CD4-positive, alpha-beta memory T cell (primary cell): ENCODE measurements at places on chromosomes 3 and 15.

GRCh38 chr3:100082714-100083113 lies 31.6 kb downstream of the FILIP1L start:
- no peak for DNase-seq

GRCh38 chr3:140420621-140421357 lies 257.1 kb upstream of the TRIM42 start:
- no peak for DNase-seq

- no peak for DNase-seq
Observed at GRCh38 chr3:155425396-155425795, 131.9 kb upstream of the STRIT1 start.

DNA sequence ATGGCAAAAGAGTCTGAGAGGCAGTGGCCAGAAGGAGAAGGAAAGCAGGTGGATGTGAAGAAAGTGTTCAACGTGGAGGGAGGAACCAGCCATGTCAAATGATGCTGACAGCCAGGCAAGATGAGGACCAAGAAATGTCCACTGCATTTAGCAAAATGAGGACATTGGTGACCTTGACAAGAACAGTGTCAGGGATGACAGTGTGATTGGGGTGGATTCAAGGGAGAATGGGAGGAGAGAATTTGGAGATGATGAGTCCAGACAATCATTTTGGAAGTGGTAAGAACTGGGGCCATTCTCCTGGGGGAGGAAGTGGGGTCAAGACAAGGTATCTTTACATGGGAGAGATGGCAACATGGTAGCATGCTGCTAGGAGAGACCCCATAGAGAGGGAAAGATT lies 47.4 kb downstream of the CPN2 start:
- DNase-seq, result no peak

DNA sequence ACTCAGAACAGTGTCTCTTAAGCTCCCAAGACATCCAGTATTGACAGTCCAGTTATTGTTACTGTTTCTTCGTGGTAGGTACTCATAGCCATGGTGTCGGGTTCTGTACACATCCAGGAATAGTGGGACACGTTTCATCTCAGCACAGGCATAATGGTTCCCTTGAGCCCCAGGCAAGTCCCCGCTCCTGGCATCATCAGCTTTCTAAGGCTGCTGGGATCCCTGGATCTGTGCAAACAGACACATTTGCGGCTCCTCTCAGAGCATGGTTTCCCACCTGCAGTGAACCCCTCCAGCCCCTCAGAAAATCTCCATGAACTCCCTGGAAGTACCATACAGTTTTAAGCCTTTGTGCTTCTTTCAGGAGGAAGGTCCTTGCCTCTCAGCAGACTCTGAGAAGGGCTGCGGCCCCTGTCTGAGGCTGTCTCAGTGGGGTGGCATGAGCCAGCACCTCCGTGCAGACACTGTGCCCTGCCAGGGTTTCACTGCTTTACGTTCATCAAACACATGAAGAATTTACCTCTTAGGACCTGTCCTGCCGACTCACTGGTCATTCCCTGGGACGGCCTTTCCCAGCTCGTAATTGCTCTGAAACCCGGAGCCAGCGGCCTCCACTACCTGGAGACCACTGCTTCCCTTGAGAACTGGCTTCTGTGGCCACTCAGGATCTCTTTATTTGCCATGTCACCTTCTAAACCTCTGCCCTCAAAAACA lies 124.9 kb downstream of the LRRK1 start:
- no peak for DNase-seq
